CD4-positive, alpha-beta T cell treated with Interleukin-15 for 4 hours (primary cell): ENCODE measurements at places on chromosomes 6 and 20.

DNA sequence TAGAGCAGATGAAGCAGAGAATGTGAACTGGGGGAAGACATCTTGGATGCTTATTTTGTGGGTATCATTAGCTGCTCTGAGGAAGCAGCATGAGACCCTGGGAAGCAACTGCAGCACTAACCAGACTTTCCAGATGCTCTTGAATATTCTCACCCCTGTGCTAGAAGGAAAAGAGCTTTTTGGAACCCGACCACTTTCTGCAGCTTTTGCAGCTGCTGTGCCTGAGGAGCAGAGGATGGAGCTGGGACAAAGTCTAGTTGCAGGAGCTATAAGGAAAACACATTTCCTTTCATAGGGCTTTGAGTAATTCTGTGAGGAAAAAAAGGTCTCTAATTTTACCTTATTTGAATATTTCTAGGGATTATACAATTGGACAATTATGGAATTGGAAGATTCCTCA lies 369.7 kb downstream of the CD109 start:
- no peak for DNase-seq

GRCh38 chr6:166582258-166582657 lies 4.2 kb downstream of the RAMACL start:
- DNase-seq, result no peak

- peak; percentile 27 for DNase-seq
These were observed 7.3 kb downstream of the STK38 start for GRCh38 chr6:36539814-36540568.

- DNase-seq, result no peak
These were observed 12.1 kb downstream of the PRPH2 start for GRCh38 chr6:42710316-42710715.

DNA sequence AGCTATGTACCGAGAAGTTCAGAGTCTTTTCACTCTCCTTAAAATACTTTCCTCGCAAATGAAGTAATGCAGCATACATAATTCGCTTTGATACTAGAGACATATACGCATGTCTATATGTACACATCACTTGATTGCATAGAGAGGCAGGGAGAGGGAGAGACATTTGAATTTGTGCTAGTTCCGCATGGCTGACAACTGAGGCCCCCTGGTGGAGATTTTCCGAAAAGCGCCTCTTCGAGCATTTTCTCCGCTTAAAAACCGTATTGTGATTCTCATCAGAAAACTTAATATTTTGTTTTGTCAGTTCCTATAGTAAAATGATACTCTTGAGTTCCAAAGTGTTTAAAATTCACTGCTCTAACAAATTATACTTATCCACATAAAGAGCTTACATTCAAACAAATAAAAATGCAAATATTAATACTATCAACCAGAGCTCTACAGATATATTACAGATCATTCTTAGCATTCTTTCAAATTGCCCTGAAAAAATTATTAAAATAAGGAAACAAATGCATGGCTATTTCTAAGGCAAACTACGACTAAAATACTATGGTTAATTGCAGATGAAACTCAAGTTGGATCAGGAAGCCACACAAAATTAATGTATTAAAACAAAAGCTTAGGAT lies 637 bp downstream of the MYLK4 start:
- peak; percentile 71 for DNase-seq

GRCh38 chr6:84492241-84493165 lies 265.1 kb upstream of the CEP162 start:
- DNase-seq, result no peak

GRCh38 chr6:84536885-84537638 lies 227.3 kb downstream of the TBX18 start:
- no peak for DNase-seq

DNA sequence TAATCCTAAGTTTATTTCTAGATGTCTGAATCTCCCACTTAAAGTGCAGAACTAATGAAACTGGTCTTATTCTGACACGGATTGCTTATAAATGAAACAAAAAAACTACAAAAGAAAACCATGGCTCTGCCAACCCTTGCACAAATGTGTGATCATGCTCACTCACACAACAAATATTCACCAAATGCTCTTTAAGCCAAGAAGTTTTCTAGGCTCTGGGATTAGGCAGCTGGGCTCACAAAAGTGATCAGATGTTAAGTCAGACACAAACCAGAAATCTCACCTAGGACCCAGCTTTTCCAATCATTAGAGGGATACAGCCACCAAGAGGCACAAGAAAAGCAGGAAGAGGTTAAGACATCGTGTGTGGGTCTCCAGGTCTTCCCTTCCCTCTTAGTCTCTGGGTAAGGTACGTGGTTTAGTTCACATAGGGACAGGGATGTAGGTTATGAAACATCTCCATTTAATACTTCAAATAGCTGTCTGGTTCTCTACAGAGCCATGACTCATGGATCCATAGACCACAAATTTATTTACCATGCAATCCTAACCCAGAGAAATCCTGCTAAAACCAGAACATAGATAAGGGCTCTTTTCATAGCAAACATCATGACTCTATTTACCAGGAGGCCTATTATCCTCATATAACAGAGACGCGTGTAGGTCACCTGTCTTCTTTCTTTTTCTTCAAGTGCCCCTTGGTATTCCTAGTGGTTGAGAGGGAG lies 165.2 kb downstream of the WDR27 start:
- no peak for DNase-seq

DNA sequence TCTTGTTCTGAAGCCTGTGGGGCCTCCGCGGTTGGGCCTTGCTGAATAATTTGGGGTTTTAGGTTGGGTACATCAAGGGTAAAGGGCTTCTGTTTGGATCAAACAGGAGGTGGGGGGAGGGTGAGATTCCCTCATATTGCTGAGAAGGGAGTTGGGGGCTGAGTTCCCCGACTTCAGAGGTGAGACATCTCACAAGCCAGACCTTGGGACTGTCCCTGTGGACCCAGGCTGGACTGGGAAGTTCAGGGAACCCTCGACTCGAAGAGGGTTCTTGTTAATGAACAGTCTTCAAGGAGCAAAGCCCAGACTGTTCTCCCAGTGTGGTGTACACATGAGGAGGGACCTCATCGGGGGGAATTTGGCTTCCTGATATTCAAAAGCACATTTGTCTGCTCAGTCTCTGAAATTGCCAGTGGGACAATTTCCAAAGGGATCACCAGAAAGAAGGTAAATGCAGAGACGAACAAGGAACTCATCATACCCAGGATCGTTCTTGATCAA lies 118.5 kb downstream of the SYCP2 start:
- no peak for DNase-seq

DNA sequence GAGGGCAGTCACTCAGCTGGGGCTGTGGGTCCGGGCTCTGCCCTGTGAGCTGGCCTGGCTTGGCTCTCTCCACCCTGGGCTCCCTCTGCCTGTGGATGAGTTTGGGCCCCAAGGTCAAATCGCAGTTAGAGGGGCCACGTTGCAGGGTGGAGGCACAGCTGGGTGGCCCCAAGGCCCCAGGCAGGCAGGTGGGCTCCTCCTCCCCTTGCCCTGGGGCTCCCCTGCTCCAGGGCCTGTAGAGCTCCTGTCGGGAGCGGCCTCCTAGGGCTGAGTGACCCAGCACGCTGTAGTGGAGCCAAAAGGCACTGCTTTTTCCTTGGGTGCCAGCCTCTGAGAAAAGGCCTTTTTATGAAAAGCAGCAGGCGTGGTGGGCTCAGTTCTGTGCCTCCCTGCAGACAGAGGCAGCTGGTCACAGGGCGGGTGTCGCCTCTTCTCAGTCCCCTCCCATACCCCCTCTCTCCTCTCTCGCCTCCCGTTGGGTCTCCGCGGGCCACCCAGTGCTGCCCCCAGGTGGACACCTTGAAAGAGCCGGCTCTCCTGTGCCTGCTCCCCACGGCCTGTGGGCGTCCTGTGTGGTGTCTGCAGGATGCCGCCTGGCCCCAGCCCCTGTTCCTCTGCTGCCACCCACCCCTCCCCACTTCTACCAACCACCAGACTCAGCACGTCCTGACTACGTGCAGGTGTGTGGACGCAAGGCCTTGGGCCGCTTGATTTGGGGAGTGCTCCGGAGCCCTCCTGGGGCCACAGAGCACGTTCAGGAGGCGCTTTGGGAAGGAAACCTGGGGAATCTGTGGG lies 13.2 kb downstream of the SS18L1 start:
- peak; percentile 66 for DNase-seq

- no peak for DNase-seq
These were observed 27.1 kb upstream of the BEND6 start for GRCh38 chr6:56927538-56928453.

DNA sequence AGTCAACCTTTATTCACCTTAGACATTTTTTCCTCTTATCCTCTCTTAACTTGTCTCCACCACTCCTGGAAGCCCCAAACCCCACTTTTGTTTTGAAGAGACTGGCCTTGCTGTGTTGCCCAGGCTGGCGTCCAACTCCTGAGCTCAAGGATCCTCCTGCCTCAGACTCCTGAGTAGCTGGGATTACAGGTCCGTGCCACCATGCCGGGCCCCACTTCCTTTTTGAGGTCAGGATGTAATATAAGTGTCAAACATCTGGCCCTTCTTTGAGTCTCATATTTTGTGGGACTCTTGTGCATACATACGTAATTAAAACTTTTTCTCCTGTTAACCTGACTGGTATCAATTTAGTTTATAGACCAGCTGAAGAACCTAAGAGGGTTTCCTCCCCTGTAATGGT lies 1.4 kb upstream of the CDK19 start:
- no peak for DNase-seq

DNA sequence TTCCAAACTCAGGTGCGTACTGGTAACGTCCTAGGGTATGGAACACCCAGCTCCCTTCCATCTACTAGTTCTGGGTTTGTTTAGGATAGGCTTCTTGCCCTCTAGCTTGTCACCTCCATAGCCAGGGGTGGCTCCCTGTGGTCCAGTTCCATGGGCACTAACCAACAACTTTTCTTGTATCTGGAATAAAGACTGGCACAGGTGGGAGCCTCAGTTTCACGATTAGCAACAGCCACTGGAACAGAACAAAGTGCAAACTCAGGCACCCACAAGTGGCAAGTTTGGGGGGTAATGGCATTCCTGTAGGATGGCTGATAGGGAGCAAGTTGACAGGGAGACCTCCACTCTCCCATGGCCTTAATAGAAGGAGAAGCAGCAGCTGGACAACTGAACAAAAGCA lies 5.6 kb upstream of the APMAP start:
- DNase-seq, result no peak

DNA sequence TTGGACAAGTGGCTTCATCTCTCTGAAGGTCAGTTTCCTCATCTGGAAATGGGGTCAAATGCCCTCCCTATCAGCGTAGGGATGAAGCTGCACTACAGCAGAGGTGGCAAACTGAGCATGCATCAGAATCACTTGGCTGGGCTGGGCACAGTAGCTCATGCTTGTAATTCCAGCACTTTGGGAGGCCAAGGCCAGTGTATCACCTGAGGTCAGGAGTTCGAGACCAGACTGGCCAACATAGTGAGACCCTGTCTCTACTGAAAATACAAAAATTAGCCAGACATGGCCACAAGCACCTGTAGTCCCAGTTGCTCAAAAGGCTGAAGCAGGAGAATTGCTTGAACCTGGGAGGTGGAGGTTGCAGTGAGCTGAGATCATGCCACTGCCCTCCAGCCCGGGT lies 6.7 kb upstream of the MMP9 start:
- no peak for DNase-seq

- no peak for DNase-seq
These were observed 85.7 kb downstream of the GJA1 start for GRCh38 chr6:121521164-121521555.

GRCh38 chr20:32962053-32962452 lies 42.2 kb downstream of the SUN5 start:
- no peak for DNase-seq

- DNase-seq, result no peak
These were observed 206.8 kb downstream of the EYA4 start for GRCh38 chr6:133447924-133448323.

DNA sequence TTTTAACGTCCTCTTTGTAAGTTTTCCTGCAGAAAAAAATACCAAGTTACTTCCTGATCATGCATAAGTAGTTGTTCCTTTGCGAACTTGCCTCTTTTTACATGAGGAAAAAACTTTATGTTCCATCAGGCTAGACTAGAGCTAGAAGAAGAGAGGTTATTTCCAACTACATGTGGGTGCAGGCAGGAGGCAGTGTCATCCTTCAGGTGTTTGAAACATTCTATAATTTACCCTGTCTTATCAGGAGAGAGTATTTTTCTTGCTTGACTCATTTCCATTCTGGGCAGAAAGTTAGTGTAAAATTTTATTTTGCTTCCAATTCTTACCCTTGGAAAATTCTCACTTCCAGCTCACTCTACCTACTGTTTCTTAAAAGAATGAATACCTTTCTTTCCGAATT lies 28.5 kb upstream of the EPHA7 start:
- no peak for DNase-seq

- no peak for DNase-seq
These were observed 2.7 kb downstream of the BCAS1 start for GRCh38 chr20:54067606-54068174.

DNA sequence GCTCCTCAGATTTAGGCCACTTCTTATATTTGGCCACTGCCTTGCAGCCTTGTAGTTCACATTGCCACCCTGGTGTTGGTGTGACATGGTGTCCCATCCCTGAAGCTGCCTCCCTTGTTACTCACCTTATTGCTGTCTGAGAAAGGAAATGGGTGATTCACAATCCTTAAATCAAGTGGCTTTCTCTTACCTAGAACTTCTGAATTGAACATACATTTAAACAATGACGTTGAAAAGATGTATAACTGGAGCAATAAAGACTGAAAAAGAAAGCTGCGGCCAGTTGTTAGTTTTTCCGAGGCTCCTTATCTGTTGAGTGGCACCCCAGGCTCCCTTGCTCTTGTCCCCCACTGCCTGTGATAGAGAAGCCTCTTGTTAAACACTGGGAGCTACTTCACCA lies 28.8 kb upstream of the GNRH2 start:
- no peak for DNase-seq

- no peak for DNase-seq
These were observed 5.3 kb upstream of the STX11 start for GRCh38 chr6:144144996-144145395.

GRCh38 chr6:131646249-131646670 lies 9.2 kb downstream of the ENPP3 start:
- DNase-seq, result no peak

- DNase-seq, result no peak
These were observed at the start of gene TFAP2A for GRCh38 chr6:10414756-10415616. TSS of gene TFAP2A (minus strand) at chr6:10415074. CDS start at chr6:10414991, 83 bp downstream.

DNA sequence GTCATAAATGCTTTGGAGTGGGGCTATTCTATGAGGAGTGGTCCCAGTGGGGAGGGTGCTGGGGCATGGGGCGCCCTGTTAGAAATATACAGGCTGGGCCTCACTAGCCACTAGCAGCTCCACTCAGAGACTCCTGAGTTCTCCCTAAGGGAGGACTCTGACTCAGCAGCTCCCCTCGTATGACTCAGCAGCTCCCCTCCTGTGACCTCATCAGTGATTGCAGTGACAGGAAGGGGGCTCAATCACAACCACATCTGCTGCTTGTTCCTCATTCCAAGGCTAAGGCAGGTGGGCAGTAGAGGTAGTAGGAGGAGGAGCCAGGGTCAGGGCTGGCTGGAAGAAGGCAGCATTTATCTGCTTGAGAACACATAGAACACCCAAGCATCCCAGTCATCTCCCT lies 73.7 kb downstream of the PRND start:
- peak; percentile 26 for DNase-seq

GRCh38 chr6:137160763-137161162 lies 12.7 kb downstream of the IL22RA2 start:
- DNase-seq, result no peak

GRCh38 chr20:43185901-43186300 lies 3.8 kb downstream of the PTPRT start:
- DNase-seq, result no peak
